ENCODE measurements at places on chromosomes 11 and 22.

GRCh38 chr11:3984896-3985295, 109.7 kb upstream of the RRM1 start:
- DNase-seq = no peak

DNA sequence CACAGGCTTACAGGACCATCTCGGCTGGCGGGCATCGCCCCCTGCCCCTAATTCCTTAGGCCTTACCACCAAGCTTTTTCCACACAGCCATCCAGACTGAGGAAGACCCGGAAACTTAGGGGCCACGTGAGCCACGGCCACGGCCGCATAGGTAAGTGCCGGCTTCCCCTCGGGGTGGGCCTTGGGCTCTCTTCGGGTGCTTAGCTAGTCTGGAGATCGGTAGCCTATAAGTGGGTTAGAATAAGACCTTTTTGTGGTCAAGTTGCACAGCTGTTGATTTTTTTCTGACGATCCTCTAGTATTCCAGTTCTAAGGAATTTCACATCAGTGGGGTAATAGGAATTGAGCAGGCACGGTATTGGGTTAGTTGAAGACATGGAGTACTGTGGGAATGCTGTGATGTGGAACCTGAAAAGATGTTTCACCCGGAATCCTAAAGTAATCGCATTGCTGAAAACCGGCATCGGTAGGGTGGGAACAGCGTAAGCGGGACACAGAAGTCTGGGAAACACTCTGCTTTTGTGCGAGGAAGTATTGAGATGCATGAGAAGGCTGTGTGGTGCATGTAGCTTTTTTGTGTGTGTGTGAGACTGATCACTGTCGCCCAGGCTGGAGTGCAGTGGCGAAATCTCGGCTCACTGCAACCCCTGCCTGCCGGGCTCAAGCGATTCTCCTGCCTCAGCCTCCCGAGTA, 669 bp downstream of the RPL27A start:
- no peak for DNase-seq

GRCh38 chr11:108322666-108323065, 99.8 kb downstream of the ATM start:
- DNase-seq = no peak

DNA sequence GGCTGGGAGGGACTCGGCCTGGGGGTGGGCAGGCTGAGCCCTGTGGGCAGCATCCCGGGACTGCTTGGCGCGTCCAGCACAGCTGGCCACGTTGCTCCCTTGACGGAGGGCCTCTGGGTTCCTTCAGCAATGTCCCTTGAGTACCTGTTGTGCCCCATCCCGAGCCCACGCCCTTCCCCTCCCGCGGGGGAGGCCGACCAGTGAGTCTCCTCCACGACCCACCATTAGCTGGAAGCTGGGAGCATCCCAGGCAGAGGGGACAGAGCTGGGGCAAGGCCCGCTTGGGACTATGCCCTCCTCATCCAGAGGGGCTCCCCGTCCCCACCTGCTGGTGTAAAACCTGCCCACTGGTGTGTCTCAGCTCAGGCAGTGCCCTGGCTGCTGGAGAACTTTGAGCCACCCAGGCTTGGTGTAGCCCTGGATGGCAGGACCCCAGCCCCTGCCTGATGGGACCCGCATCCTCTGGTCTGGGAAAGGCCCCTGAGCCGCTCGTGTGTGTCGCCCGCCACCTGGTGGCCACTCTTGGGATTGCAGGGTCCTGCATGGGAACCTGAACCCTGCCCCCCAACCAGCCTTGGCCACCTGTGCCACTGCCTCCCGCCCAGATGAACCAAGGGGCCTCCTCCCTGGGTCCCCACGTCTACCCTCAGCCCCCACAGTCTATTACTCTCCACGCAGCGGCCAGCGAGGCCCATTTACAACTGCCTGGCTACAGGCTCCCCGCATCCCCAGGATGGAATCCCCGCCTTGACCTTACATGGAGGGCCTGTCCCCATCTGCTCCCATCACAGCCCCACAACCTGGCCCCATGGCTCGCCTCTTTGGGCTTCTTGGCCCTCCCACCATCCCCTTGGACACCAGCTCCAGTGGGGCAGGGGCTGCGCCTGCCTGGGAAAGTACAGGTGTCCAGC, 16.6 kb upstream of the ARHGAP8 start:
- peak; percentile 73 for DNase-seq

DNA sequence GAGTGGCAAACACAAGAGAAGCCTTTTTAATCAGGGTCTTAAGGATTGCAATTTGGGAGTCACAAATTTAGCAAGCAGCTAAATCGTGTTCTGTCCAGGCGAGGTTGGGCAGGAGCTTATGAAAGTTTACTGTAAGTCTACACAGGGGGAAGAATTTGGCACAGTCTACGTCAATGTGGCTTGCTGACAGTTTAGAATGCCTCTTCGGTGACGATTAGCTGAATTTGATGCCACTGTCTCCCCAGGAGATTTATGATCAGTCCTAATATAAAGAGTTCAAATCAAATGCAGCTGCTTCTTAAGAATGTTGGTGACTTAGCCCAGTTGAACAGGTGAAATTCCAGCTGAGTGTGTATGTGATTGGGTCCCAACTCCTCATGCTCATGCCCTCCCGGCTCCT, 114.1 kb upstream of the CLPB start:
- no peak for DNase-seq

- DNase-seq = no peak
These were observed 1292.6 kb downstream of the LRRC4C start for GRCh38 chr11:40166892-40167291.

DNA sequence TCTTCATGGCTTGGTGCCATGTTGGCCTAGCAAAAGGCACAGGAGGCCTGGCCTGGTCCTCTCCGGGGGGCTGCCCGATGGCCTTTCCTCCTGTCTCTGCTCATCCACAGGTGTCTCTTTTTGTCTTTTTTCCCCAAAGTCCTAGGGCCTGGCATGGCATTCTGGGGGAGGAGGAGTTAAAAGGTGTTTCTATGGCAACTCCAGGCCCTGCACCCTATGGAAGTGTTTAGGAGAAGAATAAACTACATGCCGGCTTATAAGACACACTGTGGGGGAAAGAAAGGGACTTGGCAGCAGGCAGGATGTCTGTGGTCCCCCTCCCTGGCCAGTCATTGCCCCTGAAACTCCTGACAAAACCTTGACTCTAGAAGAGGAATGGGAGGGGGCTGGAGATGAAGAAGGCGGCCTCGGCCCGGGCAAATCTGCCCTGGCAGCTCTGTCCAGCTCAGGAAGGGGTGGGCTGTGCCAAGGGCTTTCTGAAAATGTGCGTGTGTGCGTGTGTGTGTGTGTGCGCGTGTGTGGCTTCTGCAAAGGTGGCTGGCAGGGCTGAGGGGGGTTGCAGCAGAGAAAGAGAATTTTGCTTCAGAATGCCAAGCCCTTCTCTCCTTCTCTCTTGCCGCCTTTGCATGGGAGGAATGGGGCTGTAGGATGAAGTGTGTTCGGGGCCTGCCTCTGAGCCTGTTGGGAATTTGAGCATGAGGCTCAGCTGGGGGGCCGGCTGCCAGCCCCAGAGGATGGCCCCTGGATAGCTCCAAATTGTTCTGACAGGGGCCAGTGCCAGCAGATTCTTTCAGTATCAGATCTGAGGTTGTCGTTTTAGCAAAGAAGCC, 3.2 kb downstream of the TIMP3 start:
- DNase-seq = no peak
